Naive thymus-derived CD8-positive, alpha-beta T cell (primary cell): ENCODE measurements at places on chromosomes 5 and 9. TPM values are rescaled to one million over a fixed set of nuclear protein-coding genes. Genes with fewer than 3 reads are reported as not detected.

GRCh38 chr9:113898151-113898550 is 22.0 kb downstream of the ZNF618 start:
- H3K4me1 ChIP-seq: peaks cover 5% of the 10 kb centered on the region
- no peaks in the 10 kb centered on the region for H3K27me3 ChIP-seq
- no peak for DNase-seq
- peaks cover 10% of the 10 kb centered on the region for H3K36me3 ChIP-seq
- no peak overlapping the region for H3K4me3 ChIP-seq

DNA sequence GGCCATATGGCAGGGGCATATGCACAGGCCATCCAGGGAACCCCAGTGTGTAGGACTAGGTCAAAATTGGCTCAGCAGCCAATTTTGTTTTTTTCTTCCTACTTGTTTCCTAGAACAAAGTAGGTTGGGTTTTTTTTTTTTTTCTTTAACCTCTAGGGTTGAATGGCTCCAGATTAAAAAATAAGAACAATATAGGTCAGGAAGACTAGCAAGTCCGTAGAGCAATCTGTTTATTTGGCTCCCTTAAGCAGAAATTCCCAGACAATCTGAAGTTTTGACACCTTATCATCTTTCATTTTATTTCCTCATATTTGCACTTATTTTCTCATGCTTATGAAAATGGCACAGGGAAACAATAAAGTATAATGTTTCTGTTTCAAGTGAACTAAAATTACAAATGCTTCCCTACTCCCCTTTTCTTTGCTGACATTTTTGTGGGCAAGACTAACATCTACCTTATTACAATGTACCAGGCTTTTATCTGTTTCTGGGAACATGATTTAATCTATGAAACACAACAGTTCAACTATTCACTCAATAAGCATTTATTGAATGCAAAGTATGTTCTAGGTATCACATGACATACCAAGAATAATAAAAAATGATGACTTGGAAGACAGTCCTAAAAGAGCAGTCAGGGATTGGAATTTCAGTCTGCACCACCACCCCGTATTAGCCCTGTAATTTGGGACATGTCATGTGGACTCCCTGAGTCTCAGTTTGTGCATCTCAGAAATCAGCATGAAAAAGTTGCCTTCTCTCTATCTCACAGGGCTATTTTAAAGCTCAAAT is 30.5 kb downstream of the TLR4 start:
- H3K27ac ChIP-seq: no peak overlapping the region
- no peak for DNase-seq
- no peaks in the 10 kb centered on the region for H3K27me3 ChIP-seq
- no peaks in the 10 kb centered on the region for H3K4me1 ChIP-seq

DNA sequence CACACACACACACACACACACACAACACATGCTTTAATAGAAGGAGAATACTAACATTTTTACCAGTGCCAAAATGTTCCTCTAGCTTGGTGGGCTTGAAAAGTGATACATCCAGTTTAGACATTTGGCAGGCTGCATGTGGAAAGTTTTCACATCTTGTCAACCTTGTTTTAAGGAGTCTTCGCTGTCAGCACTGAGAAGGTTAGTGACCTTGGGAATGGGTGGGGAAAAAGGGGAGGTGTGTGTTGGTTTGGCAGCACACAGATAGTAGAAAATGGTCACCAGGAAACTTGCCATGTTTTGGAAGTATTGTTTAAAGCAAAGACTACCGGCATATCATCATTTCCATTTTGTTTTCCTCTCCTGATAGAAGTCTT is 346.5 kb upstream of the ADAMTSL1 start:
- no peaks in the 10 kb centered on the region for H3K4me1 ChIP-seq
- no peaks in the 10 kb centered on the region for H3K36me3 ChIP-seq
- H3K27me3 ChIP-seq: no peaks in the 10 kb centered on the region
- no peak overlapping the region for H3K27ac ChIP-seq
- no peak overlapping the region for H3K4me3 ChIP-seq

DNA sequence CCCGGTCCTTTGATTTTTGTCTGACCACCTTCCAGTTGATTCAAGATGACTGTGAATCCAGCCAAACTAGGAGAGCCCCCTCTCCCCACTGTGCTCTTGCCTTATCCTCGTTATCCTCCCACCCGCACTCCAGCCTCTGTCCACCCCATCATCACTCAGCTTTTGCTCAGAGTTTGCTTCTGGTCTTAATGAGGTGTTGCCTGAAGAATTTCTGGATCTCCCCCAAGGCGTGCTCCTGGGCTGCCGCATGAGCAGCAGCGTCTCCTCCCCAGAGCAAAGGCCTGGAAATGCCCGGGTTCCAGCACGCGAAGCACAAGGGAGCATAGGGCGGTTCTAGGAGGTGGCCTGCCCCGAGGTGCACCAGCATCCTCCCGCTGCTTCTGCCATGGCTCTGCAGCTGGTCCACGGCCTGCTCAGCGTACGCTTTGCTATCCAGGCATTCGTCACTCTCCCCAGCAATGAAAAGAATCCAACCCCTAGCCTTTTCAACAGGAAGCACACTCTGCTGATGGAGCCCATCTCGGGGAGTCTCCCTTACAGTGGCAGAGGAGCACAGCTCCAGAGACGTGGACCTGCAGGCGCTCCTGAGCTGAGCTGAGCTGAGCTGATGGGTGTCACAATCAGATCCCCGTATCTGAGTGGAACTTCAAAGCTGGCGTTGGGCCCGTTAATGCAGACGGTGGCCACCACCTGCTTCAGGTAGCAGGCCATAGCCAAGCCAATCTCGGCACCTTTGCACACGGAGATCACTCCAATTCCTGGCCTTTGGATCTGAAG is 50.7 kb downstream of the BAAT start:
- DNase-seq: no peak
- no peaks in the 10 kb centered on the region for H3K4me1 ChIP-seq
- no peaks in the 10 kb centered on the region for H3K36me3 ChIP-seq
- no peak overlapping the region for H3K4me3 ChIP-seq

- H3K27me3 ChIP-seq: peaks cover 5% of the 10 kb centered on the region
- H3K36me3 ChIP-seq: no peaks in the 10 kb centered on the region
- H3K4me3 ChIP-seq: no peak overlapping the region
- no peaks in the 10 kb centered on the region for H3K4me1 ChIP-seq
Measured at GRCh38 chr5:107794741-107795140, 124.0 kb upstream of the EFNA5 start.

DNA sequence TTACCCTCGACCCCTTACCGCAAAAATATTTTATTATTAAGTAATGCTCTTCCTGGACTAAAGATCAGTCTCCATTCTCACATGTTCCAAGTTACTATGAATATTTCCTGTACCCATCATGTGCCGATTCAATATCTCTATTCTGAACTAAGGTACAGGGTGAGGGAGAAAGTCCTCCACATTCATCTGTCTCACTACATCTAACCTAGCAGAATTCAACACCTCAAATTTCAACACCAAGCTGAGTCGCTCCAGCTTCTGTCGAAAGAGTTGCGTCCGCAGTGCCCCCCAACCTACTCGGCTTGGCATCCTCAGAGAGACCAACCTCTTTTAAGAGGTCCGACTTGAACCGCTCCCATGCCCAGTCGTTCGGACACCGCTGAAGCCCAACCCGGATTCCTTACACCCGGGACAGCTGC is 1.0 kb downstream of the CERT1 start:
- peak overlapping the region; percentile 73 for H3K27ac ChIP-seq
- H3K4me3 ChIP-seq: peak overlapping the region; percentile 95
- peaks cover 4% of the 10 kb centered on the region for H3K36me3 ChIP-seq
- peak; percentile 12 for DNase-seq

DNA sequence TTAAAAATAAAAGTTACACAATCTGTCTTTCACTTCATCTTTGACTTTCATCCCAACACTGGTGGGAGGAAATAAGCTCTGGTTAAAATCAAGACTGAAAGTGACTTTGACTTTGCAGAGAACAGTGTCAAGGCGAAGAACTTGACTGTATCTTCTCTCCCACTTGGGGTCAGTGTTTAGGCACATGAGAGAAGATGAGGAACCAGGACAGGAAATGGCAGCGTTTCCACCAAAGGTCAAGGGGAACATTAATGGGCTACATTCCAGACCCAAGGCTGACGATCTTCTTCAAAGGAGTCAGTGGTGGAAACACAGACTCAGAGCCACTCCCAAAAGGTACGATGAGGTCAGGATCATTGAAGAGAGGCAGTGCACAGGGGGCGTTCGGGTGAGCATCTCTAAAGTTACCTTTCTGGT is 409.5 kb downstream of the ARHGEF28 start:
- H3K4me1 ChIP-seq: peaks cover 2% of the 10 kb centered on the region
- DNase-seq: no peak
- no peak overlapping the region for H3K27ac ChIP-seq
- H3K4me3 ChIP-seq: no peak overlapping the region
- peaks cover 3% of the 10 kb centered on the region for H3K27me3 ChIP-seq

- H3K36me3 ChIP-seq: no peaks in the 10 kb centered on the region
- DNase-seq: no peak
- H3K27me3 ChIP-seq: no peaks in the 10 kb centered on the region
- no peak overlapping the region for H3K4me3 ChIP-seq
- H3K27ac ChIP-seq: no peak overlapping the region
Measured at GRCh38 chr9:21513431-21513830, 31.3 kb upstream of the IFNE start.

- H3K27ac ChIP-seq: no peak overlapping the region
- peaks cover 18% of the 10 kb centered on the region for H3K27me3 ChIP-seq
- no peaks in the 10 kb centered on the region for H3K36me3 ChIP-seq
- H3K4me3 ChIP-seq: no peak overlapping the region
- DNase-seq: no peak
Measured at GRCh38 chr5:155686131-155686530, 640.8 kb upstream of the SGCD start.

DNA sequence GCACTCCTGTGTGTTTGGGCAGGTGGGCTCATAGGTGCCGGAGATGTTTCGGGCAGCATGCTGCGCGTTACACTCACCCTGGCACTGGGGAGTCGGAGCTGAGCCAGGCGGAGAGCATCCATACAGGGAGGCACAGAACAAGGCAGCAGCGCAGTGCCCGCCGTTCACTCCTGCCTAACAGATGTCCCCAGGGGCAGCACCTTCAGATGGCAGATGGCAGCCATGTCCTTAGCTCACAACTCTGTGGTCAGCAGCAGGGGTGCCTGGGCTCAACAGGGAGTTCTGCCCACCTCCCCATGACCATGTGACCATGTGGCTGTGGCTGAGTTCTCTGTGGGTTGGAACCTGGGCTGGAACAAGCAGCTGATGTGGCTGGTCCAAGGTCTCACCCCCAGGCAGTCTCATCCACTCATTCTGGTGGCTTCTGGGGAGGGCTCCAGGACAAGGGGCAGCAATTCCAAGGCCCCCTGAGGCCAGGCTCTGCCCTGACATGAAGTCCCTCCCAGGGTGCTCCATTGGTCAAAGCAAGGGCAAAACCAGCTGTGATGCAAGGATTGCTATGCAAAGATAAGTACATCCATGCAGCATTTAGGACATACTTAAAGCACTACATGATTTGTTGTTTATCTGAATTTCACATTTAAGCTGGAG is 64.2 kb downstream of the MRPL36 start:
- no peaks in the 10 kb centered on the region for H3K4me1 ChIP-seq
- H3K36me3 ChIP-seq: peaks cover 6% of the 10 kb centered on the region
- H3K4me3 ChIP-seq: no peak overlapping the region
- peaks cover 4% of the 10 kb centered on the region for H3K27me3 ChIP-seq
- H3K27ac ChIP-seq: no peak overlapping the region

DNA sequence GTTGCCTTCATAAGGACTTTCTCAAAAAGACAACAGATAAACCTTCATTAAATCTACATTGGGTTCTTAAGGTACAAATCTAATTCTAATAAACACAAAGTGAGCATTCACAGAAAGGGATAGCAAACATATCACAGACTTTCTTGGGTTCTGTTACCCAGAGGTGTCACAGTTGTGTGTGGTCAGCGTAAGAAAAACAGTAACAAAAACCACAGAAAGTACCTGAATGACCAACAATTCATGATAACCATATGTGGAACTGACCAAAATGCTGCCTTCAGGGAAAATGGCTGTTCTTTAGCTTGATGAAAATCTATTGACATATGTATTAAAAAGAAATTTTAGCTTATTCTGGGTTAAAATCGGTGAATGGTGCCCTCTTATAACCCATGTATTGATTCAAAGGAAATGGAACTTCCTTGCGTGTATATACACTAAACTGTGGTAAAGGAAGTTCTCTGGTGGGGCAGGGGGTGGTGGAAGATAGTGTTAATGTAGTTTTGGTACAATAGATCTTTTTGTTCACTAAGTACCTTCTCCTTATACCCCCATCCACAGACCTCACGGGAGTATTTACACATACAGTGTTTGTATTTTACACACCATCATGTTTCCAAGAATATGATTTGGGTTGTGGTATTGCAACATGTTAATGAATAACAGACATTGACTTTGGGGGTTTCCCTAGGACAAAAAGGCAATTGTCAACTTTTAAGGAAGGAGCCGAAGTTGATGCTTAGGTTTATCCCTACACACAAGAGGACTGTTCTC is 152.5 kb downstream of the APBA1 start:
- no peak overlapping the region for H3K27ac ChIP-seq
- DNase-seq: no peak
- H3K27me3 ChIP-seq: peaks cover 16% of the 10 kb centered on the region
- no peaks in the 10 kb centered on the region for H3K36me3 ChIP-seq
- H3K4me1 ChIP-seq: no peaks in the 10 kb centered on the region
- no peak overlapping the region for H3K4me3 ChIP-seq

GRCh38 chr9:132094314-132094791 is 14.7 kb upstream of the MED27 start:
- H3K27me3 ChIP-seq: peaks cover 34% of the 10 kb centered on the region
- no peak for DNase-seq
- no peaks in the 10 kb centered on the region for H3K4me1 ChIP-seq
- no peak overlapping the region for H3K27ac ChIP-seq

GRCh38 chr5:80884086-80884813 is 75.9 kb upstream of the RASGRF2 start:
- no peaks in the 10 kb centered on the region for H3K27me3 ChIP-seq
- H3K4me3 ChIP-seq: no peak overlapping the region
- no peak overlapping the region for H3K27ac ChIP-seq
- peaks cover 17% of the 10 kb centered on the region for H3K36me3 ChIP-seq
- no peak for DNase-seq

GRCh38 chr5:172854451-172854871 is 20.4 kb downstream of the ERGIC1 start:
- peak overlapping the region; percentile 84 for H3K27ac ChIP-seq
- peaks cover 77% of the 10 kb centered on the region for H3K4me1 ChIP-seq
- H3K36me3 ChIP-seq: peaks cover 3% of the 10 kb centered on the region
- peak overlapping the region; percentile 29 for H3K4me3 ChIP-seq
- H3K27me3 ChIP-seq: no peaks in the 10 kb centered on the region

- H3K4me1 ChIP-seq: no peaks in the 10 kb centered on the region
- H3K36me3 ChIP-seq: no peaks in the 10 kb centered on the region
- no peak for DNase-seq
- no peaks in the 10 kb centered on the region for H3K27me3 ChIP-seq
- no peak overlapping the region for H3K27ac ChIP-seq
Measured at GRCh38 chr9:24036459-24036858, 210.4 kb upstream of the ELAVL2 start.

DNA sequence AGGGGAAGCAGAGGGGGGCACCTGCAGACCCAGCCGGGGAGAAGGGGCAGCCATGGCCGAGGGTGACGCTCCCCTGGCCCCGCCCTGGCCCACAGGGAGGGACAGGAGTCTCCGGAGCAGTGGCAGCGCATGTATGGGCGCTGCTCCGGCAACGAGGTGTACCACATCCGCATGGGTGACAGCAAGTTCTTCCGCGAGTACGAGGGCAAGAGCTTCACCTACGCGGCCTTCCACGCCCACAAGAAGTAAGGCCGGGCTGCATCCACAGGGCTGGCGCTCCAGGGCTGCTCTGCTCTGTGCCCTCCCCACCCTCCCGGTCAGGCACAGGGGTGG is 68.2 kb downstream of the KCNT1 start:
- H3K27ac ChIP-seq: no peak overlapping the region
- no peak overlapping the region for H3K4me3 ChIP-seq
- no peaks in the 10 kb centered on the region for H3K27me3 ChIP-seq
- no peaks in the 10 kb centered on the region for H3K4me1 ChIP-seq

Gene SHLD3
- total RNA-seq: 9.9 TPM

Gene ZDHHC11
- total RNA-seq: 16.4 TPM

Gene SET
- total RNA-seq: 325 TPM

Gene STK32A
- total RNA-seq: not detected

Gene ORM2
- total RNA-seq: not detected

Gene C5orf52
- total RNA-seq: not detected

Gene C8G
- 0.99 TPM for total RNA-seq
